ENCODE measurements at places on chromosomes 11 and 22.

DNA sequence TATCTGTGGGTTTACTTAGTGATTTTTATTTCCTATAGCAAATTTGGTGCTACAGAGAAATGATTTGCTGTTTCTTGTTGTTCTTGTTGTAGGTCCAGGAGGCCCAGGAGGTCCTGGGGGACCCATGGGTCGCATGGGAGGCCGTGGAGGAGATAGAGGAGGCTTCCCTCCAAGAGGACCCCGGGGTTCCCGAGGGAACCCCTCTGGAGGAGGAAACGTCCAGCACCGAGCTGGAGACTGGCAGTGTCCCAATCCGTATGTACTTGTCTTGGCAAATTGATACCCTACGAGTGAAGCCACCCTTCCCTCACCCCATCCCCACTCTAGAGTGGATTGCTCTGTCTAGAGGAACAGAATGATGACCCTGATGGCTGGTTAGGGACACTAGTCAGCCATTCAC, 7.8 kb upstream of the GAS2L1 start:
- no peak for DNase-seq

DNA sequence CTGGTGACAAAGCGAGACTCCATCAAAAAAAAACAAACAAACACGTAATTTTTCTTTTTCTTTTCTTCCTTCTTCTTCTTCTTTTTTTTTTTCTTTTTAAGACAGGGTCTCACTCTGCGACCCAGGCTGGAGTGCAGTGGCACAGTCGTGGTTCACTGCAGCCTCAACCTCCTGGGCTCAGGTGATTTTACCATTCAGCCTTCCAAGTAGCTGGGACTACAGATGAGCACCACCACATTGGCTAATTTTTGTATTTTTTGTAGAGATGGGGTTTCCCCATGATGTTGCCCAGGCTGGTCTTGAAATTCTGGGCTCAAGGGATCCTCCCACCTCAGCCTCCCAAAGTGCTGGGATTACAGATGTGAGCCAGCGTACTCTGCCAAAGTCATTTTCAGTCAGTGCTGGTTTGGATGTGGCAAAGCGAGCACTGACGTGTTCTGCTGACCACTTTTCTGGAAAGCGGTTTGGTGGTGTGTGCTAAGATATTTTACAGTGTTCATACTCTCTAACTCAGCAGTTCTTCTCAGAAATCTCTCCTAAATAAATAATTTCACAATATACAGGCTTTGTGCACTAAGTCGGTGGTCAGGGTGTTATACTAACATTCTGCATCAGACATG, 10.7 kb downstream of the FAM118A start:
- no peak for DNase-seq

DNA sequence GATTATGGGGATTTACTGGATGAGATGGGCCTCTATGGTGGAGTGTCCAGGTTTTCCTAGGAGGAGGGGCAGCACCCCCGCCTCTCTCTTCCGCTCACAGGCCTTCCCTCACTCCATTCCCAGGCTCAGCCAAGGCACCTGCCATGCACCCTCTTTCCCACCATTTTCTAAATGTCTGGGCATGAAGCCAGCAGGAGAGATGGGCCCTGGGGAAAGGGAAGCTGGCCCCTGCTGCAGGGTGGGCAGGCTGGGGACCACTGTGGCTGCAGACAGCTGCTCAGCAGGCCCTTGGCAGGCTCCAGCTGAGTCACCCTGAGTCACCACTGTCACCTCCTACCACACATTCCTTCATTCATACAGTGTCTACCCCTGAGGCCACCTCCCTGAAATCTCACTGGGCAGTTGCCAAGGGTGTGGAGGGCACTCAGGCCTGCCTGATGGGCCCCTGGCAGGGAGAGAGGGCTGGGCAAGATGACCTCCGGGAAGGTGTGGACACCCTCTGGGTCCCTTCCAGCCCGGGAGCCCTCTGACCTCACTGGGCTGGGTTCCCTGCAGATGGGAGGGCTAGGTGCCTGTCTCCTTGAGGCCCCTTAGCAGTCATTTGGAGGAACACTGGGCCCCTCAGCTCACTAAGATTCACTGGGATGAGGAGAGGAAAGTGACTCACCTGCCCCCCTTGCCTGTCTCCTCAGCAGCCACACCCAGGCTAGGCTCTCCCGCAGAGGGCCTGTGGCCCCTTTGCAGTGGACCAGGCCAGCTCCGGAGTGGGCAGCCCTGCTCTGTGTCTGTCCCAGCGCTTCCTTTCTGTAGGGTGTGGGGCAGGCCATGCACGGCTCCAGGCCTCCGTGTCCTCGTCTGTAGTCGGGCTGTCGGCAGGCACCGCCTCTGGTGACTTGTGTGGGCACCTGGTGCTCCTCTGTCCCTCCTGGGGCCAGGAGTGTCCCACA, 7.8 kb downstream of the MYEOV start:
- peak; percentile 62 for DNase-seq

GRCh38 chr11:68677432-68677831, 6.9 kb upstream of the GAL start:
- DNase-seq = no peak

DNA sequence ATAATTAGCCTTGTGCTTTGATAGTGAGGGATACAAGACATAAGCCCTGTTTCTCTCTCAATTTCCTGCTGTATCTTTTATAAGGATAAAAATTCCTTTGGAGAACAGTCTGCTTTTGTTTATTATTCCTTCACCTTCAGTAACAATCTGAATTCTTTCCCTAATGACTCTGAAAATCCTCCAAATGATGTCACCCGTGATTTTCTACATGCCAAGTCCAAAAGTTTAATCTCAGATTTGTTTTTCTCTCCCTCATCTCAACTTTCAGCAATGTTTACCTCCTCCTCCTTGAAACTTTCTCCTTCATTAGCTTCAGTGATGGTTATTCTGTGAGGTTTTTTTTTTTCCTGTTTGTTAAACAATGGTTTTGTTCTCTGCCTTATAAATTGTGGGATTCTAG, 2.2 kb downstream of the OR51E2 start:
- no peak for DNase-seq

Data from stimulated activated naive CD8-positive, alpha-beta T cell treated with anti-CD3 and anti-CD28 coated beads, Interleukin-15, Interleukin-2, amounts not matched to agents 100 U/mL and 50 U/mL, for 24 hours (primary cell).